ENCODE measurements at places on chromosomes 3 and 15.

GRCh38 chr3:901953-902778 lies 190.7 kb upstream of the CNTN6 start:
- DNase-seq: peak; percentile 5

- DNase-seq: no peak
Observed at GRCh38 chr15:93245661-93246042, 156.6 kb upstream of the RGMA start.

GRCh38 chr15:34942363-34942762 lies 27.2 kb downstream of the AQR start:
- DNase-seq: no peak

DNA sequence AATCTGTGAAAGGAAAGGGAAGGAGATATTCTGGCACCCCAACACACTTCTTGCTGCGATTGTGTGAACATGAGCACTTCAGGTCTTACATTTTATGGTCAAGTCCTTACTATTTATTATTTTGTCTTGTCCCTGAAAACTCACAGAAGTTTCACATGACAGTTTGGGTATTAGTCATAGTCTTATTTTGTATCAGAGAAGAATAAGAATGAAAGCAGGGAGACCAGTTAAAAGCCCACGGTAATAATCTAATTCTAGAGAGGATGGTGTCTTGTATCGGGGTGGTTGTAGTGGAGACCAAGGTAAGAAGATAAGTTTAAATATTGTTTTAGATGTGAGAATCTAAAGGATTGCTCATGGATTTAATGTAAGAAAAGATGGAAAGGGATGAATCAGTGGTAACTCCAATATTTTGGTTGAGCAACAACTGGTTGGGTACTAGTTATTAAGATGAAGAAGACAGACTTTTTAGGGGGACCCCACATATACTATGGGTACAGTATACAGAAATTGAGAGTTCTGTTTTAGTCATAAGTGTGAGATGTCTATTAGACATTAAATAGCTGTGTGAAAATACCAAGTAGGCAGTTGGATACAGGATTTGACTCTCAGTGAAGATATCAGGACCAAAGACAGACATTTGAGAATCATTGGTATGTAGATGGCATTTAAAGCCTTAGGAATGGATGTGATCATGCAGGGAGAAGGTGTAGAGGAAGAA lies 227.6 kb downstream of the MFSD1 start:
- DNase-seq: no peak

DNA sequence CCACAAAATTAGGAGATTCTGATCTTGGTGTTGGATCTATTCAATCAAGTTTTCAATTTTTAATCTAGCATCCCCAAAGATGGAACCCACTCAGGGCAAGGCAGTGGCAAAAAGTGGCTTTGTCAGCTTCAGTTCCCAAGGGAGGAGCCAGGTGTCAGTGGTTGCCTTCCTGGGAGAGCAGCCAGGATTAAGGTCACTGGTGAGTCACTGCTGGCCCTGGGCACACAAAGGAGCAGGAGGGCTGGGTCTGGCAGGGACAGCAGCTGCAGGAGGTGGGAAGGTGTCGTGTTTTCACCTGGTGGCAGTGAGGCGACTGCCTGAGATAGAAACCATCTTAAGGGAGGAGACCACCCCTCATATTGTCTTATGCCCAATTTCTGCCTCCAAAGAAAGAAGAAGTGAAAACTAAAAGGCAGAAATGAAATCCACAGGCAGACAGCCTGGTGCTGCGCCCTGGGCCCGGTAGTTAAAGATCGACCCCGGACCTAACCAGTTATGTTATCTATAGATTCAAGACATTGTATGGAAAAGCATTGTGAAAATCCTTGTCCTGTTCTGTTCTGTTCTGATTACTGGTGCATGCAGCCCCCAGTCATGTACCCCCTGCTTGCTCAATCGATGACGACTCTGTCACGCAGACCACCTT lies 5.9 kb upstream of the KLHL25 start:
- peak; percentile 42 for DNase-seq

DNA sequence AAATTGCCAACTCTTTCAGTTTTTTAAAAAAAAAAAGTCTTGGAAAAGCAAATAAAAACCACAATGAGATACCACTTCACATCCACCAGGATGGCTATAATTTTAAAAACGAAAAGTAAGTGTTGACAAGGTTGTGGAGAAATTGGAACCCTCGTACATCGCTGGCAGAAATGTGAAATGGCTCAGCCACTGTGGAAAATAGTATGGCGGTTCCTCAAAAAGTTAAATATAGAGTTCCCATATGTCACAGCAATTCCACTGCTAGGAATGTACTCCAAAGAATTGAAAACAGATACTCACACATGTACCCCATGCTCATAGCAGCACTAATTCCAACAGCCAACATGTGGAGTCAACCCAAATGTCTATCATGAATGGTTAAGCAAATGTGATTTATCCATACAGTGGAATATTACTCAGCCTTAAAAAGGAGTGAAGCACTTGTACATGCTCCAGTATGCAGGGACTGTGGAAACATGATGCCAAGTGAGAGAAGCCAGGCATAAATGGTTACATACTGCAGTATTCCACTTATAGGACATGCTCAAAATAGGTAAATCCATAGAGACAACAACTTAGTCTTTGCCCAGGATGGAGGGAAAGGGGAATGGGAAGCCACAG lies 73.8 kb upstream of the PCSK6 start:
- no peak for DNase-seq

GRCh38 chr3:23938688-23939087 lies 6.4 kb upstream of the NR1D2 start:
- DNase-seq: no peak

GRCh38 chr3:71966185-71966584 lies 181.2 kb upstream of the PROK2 start:
- DNase-seq: no peak

DNA sequence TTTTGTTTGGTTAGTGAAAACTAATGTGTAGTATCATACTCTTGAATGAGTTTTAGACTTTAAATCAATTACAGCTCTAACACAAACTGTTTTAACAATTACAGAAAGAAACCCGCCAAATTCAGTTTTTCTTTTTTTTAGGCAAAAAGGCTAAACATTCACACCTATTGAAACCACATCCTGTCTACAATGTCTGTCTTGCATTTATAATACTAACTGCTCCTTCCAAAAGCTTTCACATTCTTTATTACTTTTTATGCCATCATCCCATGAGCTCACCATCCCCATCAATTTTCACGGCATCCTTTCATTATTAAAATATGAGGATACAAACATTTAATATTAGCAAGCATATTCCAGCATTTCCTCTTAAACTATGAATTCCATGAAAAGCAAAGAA lies 593.3 kb downstream of the FOXP1 start:
- DNase-seq: no peak

- no peak for DNase-seq
Observed at GRCh38 chr3:159451482-159451881, 537.2 kb upstream of the IL12A start.

- no peak for DNase-seq
Observed at GRCh38 chr3:138629526-138629925, 21.0 kb downstream of the FAIM start.

DNA sequence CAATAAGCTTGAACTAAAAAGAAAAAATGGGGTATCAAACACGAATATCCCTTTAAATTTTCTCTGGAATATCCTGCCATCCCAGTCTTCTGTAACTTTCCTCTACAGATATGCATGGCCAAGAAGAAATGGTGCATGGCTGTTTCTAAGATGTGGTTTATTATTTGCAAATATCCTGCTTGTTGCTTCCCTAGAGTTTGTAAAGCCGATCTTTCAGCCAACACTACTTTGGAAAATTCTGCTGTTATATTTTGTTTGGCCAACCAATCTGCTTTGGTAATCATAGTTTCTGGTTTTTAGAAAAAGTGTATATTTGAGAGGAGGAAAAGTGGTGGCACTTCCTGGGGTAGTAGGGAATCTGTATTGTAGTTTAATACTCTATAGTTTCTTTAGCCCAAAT lies 13.9 kb downstream of the PHLDB2 start:
- no peak for DNase-seq

GRCh38 chr3:180252683-180253082 lies 215.9 kb upstream of the PEX5L start:
- no peak for DNase-seq

- DNase-seq: no peak
Observed at GRCh38 chr15:66422347-66422746, 35.6 kb downstream of the MAP2K1 start.

- no peak for DNase-seq
Observed at GRCh38 chr3:155370764-155371503, 77.5 kb upstream of the STRIT1 start.

- DNase-seq: peak; percentile 7
Observed at GRCh38 chr3:192409838-192410683, 317.3 kb downstream of the FGF12 start.

DNA sequence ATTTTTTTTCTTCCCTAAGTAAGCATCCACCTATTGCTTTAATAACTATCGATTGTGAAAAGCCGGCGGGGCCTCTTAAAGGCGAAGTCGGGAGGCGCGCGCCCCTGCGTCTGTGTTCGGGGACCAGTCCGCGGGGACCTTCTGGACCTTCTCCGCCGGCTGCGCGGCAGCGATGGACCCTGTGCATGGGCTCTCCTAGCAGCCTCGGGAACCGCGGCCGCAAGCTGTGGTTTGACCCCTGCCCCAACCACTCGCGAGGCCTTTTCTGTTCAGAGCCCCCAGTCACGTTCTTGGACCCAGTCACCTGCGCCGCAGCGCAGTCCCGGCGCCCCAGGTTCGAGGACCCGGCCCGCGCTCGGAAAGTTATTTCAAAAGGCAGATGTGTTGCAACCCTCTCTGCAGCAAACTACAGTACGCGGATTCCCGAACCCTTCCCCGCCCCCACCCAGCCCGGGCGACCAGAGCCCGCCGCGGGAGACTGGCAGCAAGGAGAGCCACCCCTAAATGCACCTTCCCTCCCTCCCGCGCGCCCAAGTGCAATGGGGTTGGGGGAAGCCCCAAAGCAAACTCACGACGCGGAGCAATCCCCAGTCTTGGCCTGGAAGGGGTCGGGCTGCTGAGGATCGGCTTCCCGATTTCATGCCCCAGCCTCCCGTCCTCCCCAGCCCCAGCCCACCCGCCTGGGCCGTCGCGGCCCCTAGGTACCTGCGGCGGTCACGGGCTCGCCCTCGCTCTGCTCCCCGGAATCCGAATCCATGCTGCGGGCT lies 684 bp downstream of the TNFAIP8L3 start:
- DNase-seq: peak; percentile 64

GRCh38 chr3:138059261-138059660 lies 49.3 kb downstream of the CLDN18 start:
- no peak for DNase-seq

- no peak for DNase-seq
Observed at GRCh38 chr15:71118345-71118744, 3.1 kb downstream of the THSD4 start.

DNA sequence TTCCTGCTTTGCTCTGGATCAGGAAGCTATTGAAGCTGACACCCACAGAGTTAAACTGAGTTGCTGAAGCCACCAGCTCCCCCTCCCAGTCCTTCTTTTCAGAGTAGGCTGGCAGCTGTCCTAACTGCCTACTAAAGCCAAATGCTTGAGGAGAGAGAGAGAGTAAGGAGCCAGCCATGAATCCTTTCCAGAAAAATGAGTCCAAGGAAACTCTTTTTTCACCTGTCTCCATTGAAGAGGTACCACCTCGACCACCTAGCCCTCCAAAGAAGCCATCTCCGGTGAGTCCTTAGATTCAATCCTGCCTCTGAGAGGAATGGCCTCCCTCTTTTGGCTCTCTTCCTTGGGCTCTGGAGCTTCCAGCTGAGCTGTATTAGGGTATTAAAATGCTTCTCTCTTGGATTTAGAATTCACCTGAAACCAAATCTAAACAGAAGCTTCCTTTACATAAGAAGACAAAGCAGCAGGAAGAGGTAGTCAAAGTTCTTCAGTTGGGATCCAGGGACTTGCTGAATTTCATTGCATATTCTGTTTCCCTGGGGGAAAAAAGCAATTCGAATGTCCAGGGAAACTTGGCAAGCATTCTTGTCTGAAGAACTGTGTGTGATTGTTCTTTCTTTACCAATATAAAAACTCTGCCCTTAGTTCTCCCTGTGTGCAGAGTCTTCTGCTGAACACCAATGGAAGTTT lies at the start of gene SLC15A2:
SLC15A2 (plus strand) TSS at position 101 of the 690 bp plus-strand sequence; CDS start at position 177, 76 bp downstream.
- no peak for DNase-seq

DNA sequence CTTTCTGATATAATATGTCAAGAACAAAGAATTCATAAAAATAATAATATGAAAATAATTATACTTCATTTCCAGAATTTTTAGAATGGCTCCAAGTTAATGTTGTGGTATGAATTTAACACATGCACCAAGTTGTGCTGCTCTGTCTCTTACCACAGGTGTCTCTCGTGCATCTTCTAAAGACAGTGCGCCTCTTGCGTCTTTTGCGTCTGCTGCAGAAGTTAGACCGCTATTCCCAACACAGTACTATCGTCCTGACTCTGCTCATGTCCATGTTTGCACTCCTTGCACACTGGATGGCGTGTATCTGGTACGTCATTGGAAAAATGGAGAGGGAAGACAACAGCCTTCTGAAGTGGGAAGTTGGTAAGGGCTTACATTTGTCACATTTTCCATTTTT lies 246.6 kb downstream of the KCNH8 start:
- no peak for DNase-seq

GRCh38 chr3:5462086-5462485 lies 274.6 kb downstream of the EDEM1 start:
- no peak for DNase-seq

DNA sequence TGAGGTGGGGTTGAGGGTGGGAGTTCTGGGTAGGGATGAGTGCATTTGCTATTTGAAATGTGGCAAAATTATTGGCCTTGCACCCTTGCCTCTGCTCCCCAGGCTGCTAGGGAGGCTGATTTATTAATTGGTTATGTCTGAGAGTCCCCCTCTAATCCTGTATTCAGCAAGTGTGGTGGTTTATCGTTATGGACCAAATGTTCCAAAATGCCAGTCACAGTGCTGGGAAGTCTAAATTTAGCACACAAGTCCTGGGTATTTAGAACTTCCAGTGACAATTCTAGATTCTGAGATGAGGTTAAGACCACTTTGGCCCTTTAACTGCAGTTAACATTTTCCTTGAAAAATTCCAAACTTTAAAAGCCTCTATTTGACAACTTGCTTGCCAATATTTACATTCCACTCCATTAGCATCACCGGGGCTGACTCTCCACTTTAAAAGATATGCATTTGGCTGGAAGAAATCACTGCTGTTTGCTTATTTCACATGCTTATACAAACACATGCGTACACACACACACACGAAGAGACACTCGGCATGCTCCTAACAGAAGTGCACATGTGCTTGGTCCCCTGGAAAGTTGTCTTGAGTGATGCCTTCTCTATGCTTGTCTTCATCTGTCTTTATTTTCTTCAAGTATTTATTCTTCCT lies 247.7 kb downstream of the IL20RB start:
- peak; percentile 11 for DNase-seq

- no peak for DNase-seq
Observed at GRCh38 chr3:182797876-182798275, 4.6 kb downstream of the ATP11B start.

DNA sequence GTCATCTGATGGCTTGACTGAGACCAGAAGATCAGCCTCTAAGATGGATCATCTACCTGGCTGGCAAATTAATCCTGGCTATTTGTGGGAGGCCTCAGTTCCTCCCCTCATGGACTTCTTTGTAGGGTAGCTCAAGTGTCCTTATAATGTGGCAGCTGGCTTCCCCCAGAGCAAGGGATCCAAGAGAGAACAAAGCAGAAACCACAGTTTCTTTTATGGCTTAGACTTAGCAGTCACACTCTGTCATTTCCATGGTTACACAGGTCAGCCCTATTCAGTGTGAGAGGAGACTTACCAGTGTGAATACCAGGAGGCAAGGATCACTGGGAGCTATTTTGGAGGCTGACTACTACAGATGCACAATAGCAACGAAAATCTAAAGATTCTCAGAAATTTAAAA lies 15.3 kb upstream of the ARL14 start:
- DNase-seq: no peak
